Naive thymus-derived CD4-positive, alpha-beta T cell (primary cell): ENCODE measurements at places on chromosomes 7 and 10.

GRCh38 chr7:42100156-42100508, 136.9 kb downstream of the GLI3 start:
- DNase-seq = no peak

DNA sequence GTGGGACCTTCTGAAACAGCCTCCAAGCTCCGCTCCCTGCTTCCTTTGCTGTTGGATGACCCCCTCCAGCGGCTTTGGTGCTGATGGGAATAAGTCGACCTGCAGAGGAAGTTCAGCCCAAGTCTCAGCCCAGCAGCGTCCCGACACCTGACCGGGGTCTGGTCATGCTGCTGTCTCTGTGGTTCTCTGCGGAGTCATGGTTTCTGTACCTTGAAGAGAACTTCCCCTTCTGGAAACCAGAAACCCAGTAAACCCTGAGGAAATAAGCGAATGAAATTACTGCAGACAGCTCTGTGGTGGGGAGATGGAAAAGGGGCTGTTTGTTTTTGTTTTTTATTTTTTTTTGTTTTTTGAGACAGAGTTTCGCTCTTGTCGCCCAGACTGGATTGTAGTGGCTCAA, 18.3 kb upstream of the ZNF12 start:
- DNase-seq = no peak

GRCh38 chr10:44865289-44865671, 45.9 kb upstream of the TMEM72 start:
- no peak for DNase-seq

GRCh38 chr10:125160856-125161706, 718 bp upstream of the CTBP2 start:
- no peak for DNase-seq

DNA sequence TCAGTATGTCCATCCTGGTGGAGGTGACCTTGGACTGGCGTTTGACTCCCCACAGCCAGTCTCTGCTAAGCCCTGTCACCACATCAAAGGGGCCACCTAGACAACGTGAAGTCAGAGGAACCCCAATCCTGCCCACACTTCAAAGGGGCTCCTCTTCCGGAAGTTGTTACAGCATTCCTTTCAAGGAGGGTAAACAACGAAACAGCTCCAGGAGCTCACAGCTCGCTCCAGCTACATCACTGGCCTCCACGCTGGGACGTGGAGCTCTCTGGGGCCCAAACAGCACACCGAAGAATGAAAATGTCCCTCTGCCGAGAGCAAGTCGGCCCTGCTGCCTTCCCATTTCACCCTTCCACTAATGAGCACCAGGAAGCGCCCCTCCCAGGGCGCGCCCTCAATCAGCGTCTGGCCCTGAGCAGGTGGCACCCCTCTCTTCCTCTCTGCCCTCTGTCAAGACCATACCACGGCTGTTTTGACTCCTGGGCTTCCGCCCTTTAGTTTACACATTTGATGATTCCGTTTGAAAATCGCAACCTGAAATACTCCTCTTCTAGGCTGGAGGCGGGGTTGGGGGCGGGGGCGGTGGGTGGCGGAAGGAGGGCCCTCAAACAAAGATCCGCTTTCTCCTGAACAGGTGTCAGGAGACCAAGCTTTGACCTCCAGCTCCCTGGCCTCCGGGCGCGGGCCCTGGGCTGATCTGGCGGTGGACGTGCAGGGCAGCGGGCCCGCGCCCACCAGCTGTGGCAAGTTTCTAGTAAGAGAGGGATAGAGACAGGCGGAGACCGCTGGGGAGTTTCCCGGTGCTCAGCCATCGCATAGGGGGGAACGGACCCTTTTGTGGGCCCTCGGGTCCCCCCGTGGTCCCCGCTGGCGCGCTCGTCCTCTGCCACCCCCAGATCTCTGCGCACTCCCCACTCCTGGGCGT, 53.1 kb upstream of the KDM7A start:
- DNase-seq = peak; percentile 59

DNA sequence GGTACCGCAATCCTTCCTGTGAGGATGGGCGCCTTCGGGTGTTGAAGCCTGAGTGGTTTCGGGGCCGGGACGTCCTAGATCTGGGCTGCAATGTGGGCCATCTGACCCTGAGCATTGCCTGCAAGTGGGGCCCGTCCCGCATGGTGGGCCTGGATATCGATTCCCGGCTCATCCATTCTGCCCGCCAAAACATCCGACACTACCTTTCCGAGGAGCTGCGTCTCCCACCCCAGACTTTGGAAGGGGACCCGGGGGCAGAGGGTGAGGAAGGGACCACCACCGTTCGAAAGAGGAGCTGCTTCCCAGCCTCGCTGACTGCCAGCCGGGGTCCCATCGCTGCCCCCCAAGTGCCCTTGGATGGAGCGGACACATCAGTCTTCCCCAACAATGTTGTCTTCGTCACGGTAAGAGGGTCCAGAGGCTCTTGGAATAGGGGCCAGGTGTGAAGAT, 1.7 kb downstream of the MEPCE start:
- peak; percentile 22 for DNase-seq

DNA sequence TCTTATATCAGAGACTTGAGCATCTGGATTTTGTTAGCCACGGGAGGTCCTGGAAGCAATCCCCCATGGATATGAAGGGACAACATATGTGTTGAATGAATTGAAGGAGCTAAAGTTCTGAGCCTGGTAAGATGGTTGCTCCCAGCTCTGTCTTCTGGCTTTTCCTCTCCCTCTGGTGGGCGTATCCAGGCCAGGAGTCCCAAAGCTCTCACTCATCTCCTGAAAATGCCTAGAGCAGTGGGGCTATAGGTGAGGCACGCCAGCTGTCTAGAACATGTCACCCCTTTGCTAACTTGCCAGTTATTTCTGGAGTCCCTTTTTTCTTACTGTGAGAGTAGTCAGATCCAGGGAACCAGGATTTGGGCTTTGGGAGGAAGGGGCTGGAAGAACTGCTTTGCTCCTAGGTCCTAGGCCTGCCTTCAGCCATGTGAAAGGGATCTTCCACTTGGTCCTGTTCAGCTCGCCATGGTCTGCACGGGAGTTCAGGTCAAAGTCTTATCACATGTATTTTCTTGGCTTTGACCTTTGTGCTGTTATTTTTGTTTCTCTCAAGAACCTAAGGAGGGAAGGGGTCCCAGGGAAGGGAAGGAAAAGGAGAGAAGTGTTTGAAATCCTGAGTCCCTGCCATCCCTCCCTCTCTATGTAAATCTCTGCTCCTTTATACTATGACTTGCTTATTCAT, 73.6 kb downstream of the MINPP1 start:
- DNase-seq = no peak
